ENCODE measurements at places on chromosomes 4 and X. TPM values are rescaled to one million over a fixed set of nuclear protein-coding genes. Genes with fewer than 3 reads are reported as not detected.

- DNase-seq, result no peak
Observed at GRCh38 chrX:7269589-7269988, 121.6 kb upstream of the PUDP start.

- DNase-seq, result no peak
Observed at GRCh38 chr4:102268355-102268754, 76.9 kb downstream of the SLC39A8 start.

DNA sequence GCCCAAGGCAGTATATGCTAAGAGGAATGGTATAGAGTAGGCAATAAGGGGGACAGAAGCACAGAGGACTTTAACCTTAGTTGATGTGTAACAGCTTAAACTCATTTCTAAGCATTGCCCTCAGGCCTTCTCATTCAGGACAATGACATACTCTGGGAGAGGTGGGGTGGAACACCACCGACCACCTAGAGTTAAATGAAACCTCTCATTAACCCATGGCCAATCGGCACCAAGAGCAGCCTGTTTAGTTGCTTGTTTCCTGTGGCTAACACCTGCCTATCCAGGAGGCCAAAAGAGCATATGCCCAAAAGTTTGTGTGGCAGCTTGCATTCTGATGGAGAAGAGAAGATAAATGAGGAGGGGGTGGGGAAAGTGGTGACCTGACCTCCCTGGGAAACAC is 88.7 kb upstream of the PLAC1 start:
- DNase-seq, result no peak

DNA sequence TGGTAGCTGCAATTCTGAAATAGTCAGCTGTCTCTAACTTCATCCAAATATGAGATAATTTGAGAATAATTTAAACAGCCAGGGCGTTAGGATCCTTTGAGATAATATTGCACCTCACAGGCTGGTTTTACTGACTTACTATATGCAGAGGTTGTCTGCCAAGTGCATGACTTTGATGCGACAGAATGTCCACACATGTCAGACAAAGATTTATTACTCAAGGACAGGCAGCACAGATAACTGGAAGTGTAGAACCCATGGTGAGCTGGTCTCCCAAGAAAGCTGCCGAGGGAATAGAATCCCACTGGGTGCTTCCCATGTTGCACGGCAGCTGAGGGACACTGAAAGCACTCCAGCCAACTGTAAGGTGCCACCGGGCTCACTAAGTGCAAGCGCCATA is 166.2 kb upstream of the GALNTL6 start:
- no peak for DNase-seq

GRCh38 chr4:15963001-15963451 is at the start of gene FGFBP2:
Gene FGFBP2, minus strand, starts transcription at chr4:15963175. Its CDS starts 46 bp downstream, at chr4:15963129.
- DNase-seq, result peak; percentile 85

- no peak for DNase-seq
Observed at GRCh38 chr4:74114234-74114633, 15.2 kb upstream of the CXCL2 start.

The CFAP47 gene
- not detected for polyA plus RNA-seq
